ENCODE measurements at places on chromosomes 6 and 20.

DNA sequence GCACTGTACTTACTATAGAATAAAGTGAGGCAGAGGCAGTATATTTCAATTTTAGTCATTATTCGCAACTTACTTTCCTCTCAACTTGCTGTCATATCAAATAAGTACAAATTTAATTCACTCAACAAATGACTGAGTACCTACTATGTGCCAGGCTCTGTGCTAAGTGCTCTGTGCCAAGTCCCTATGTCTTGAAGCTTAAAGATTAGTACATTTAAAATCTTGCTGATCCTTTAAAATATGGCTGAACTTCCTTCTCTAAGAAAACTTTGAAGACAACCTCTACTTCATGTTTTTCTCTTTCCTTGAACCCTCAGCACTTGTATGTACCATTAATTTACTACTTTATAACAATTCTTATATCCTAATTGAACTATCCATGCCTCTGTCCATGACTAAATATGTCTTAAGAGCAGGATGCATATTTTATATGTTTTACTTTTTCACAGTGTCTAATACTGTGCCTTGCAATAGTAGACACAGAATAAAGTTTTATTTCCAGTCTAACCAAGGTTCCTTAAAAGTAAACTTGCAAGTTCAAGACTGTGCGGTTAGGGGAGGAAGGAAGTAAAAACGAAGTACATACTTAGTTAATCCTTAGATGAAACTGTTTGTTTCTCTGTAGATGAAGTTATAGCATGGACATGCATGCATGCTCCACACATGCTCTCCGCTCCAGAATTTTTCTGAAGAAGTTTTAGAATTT lies 10.0 kb upstream of the LATS1 start:
- no peak for DNase-seq

DNA sequence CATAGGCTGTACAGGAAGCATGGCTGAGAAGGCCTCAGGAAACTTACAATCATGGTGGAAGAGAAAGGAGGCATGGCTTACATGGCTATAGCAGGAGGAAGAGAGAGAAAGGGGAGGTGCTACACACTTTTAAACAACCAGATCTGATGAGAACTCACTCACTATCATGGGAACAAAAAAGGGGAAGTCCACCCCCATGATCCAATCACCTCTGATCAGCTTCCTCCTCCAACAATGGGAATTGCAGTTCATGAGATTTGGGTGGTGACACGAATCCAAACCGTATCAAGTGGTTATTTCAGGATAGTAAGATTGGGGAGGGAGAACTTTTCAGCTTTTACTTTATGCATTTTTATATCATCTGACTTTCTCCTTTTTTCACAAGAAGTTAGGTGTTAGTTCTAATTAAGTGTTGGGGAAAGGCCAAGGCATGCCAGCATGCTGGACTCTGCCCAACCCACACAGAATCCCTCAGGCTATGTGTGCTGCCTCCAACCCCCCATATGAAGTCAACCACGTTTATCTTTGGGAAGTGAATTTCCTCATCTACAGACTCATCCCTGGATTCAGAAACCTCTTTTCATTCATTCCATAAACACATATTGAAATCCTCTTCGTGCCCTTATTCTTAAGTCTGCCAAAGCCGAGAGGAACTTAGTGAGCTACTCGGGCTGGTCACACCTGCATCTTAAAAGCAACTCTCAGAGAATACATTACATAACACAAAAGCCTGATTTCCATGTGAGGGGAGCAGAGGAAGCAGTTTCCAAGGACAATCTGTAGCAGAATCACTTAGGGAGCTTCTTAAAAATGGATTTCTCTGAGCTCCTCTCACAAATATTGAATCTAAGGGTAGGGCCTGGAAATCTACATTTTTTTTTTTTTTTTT lies 16.7 kb upstream of the CLIC5 start:
- no peak for DNase-seq

GRCh38 chr6:130313206-130313605 lies 52.6 kb upstream of the TMEM200A start:
- no peak for DNase-seq

GRCh38 chr20:45781391-45781931 lies 10.2 kb downstream of the WFDC3 start:
- DNase-seq: peak; percentile 75

DNA sequence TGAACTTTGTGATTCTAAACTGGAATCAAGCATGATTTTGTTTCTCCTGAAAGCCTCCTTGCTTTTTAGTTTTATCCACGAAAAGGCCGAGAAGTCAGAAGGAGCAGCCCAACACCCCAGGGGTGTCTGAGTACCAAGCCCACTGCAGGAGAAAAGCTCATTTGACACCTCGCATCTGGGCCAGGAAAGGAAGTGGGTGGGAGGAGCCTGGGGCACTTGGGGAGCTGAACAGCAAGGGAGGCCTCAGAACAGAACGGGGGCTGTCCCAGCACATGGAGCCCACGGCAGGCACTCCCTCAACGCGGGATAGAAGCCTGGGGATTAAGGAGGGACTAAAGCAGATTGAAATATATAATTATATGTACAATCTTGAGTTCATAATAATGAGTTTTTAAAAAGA lies 6.6 kb downstream of the KIF25 start:
- peak; percentile 31 for DNase-seq

DNA sequence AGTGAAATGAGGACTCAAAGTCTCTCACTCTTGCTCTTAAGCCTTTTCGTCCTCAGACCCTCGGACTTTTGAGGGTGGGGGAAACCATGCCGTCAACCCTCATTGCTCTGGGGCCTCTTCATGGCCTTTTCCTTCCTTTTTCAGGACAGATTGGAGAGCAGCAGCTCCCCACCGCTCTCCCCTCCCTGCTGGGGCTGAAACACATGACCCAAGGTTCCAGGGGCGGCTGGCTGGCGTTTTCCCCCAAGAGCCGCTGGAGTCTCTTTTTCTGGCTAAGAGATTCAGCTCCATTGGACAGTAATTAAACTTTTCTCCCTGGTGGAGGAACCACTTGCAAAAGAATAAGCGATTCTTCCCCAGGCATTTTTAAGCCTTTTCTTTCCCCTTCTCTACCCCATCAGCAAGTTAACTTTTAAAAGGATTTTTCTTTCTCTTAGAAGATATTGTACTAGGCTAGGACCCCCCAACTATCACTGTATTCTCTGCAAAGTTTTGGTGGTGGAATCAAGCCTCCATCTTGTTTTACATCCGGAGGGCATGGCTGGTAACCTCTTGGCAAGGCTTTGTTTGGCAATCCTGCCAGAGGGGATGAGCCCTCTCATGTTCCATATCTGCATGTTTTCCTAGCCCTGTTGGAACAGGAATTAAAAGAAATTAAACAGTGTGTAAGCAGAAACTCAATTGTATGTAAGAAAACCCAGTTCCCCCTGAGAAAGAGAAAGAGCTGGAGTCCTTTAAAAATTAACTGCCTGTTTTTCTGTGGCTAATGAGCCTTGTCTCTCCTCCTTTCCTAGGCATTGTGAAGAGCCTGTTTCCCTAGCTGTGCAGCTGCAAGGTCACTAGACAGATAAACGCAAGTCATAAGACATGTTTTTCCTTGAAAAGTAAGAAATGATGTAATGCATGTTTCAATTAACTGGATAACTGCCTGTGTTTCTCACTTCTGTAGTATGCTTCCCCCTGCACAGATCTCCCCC lies 100.8 kb upstream of the GPR6 start:
- DNase-seq: no peak

GRCh38 chr6:162078667-162079066 lies 648.9 kb downstream of the PRKN start:
- no peak for DNase-seq

DNA sequence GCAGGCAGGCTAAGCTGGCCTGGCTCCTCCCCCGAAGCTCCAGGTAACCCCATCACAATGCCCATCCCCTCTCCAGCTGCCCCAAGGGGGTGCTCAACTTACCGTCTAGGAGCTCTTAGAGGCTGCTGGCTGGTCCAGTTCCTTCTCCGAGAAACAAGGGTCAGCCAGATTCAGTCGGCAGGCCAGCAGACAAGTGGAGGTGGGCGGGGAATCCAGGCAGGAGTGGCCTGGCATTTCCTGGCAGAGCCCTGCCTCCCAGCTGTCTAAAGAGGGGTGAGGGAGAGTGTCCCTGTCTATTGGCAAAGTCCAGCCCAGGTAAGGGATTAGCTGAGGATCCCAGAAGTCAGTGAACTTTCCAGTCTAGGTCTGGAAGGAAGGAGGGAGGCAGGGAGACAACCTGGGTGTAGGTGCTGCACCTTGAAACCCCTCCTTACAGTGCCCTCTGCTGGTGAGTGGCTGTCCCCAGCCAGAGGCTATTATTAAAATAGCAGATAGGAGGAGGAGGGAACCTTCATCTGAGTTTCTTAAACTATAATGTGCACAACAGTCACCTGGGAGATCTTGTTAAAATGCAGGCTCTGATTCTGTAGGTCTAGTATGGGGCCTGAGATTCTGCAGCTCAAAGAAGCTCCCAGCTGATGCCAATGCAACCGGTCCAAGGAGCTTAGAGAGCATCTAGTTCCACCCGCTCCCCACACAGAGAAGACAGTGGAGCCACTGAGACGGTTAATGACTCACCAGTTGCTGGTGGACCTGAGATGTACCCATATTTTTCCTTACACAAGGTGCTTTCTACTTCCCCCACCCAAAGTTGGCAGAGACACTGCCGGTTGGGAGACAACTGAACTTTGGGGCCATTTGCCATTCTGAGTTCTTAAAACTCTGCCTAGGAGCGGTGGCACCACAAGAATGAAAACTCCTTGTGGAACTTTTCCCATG lies at the start of gene UNC5CL:
UNC5CL (minus strand) TSS at position 162 of the 939 bp plus-strand sequence. CDS start 4,147 bp downstream, outside the sequence.
- DNase-seq: peak; percentile 33
